ENCODE measurements at places on chromosomes 1 and 21.

GRCh38 chr1:202291001-202291400, 50.7 kb downstream of the UBE2T start:
- DNase-seq, result no peak

- no peak for DNase-seq
Observed at GRCh38 chr1:236914375-236914774, 89.9 kb downstream of the MT1HL1 start.

DNA sequence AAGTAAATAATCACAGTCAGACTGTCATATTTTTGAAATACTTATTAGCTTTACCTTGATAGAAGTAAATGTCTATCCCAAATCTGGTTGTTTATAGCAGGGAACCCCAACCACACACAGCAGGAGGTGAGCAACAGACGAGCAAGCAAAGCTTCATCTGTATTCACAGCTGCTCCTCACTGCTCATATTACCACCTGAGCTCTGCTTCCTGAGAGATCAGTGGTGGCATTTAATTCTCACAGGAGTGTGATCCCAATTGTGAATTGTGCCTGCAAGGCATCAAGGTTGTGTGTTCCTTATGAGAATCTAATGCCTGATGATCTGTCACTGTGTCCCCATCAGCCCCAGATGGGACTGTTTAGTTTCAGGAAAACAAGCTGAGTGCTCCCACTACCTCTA, 104.3 kb downstream of the GPATCH2 start:
- DNase-seq, result no peak

DNA sequence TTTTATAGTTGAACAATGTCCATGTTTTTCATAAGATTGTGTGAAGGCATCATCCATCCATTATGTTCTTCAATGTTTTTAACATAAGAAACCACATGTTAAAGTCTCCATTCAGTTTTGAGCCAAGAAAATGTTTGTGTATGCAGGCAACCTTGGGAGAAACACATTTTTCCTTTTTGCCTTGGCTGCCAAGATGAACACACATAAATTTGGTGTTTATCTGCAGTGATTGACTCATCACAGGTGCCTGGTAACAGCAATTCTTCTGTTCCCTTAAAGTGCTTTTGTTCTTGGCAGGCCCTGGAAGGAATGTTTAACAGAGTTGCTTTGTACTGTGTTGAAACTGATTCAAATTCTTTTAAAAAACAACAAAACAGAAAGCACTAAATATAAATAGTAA, 709.9 kb upstream of the ADGRL4 start:
- DNase-seq, result no peak

DNA sequence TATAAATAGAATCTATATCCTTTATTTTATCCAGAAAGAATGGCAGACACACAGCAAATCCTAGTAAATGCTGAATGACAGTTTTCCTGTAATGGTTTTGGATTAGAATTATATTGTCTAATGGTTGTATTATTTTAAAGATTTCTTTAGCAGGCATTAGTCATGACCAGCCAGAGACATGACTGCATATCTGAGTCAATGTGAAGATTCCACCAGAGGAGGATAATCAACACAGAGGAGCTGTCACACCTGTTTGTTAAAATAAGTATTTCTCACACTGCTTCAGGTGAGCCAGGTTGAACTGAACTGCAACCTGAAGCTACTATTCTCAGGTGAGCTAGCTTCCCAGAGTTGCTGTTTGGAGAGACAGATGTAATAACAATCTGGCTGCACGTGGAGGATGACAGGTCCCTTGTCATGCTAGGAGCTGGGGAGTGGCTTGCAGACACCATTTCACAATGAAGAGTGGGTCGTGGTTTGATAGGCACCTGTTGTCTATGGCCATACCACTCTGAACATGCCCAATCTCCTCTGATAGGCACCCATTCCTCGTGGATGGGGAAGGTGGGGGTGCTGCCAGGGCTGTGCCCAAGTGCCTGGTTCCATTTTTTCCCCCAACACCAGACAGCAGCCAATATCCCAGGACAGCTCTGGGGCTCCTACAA, 94.3 kb downstream of the KCNJ6 start:
- DNase-seq, result no peak

- no peak for DNase-seq
Observed at GRCh38 chr1:8718850-8719361, 98.5 kb downstream of the RERE start.

- no peak for DNase-seq
Observed at GRCh38 chr1:20194224-20194623, 7.9 kb upstream of the PLA2G2C start.

DNA sequence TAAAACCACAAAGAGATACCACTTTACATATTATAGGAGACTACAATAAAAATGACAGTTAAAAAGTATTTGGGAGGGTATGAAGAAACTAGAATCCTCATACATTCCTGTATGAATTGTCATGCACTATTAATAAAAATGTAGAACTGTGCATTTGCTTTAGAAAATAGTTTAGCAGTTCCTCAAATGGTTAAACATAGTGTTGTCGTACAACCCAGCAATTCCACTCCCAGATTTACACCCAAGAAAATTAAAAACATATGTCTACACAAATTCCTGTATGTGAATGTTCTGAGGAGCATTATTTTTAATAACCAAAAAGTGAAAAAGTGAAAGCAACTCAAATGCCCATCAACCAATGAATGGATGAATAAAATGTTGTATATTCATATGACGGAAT, 23.1 kb upstream of the PDE4B start:
- no peak for DNase-seq

DNA sequence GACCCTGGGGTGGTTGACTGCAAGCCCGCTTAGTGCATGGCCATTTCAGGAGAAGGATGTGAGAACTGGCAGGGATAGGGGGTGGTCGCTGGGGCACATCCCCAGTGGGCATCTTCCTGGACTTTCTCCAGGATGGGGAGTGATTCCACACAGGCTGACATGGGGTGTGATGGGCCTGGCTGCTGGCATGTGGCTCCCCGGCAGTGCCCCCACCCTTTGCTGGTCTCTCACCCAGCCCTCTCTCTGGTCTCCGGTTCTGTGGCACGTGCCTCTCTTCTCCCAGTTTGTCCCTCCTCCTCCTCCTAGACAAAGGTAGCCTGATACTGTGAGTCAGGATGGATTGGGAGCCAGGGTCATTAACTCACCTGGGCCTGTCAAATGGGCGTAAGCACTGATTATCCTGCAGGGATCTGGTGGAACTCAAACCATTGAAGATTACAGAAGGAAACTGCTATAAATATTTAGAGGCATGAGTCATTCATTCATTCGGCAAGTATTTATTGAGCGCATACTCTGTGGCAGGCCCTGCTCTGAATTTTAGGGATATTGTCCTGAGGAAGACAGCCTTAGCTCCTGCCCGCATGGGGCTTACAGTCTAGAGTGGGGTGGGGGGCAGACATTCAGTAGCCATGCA, 23.6 kb upstream of the EPS8L3 start:
- no peak for DNase-seq

- peak; percentile 45 for DNase-seq
Observed at GRCh38 chr1:67441183-67441582, 11.0 kb upstream of the SERBP1 start.

DNA sequence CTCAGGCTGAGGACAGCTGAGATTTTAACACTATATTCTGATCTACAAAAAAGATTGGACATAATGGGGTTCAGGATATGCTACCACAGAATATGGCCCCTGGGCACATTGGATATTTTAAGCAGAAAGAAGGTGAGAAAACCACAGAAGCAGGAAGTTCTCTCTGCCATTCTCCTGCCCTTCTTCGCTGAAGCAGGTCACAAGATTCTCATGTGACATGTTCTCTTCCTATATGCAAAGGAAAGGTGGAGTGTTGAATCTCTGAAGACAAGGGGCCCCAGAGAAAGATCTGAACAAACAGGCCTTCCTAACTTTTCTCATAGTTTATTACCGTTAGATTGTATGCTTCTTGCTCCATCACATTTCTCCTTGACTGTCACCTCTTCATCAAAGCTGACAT, 285.7 kb downstream of the S1PR1 start:
- no peak for DNase-seq

DNA sequence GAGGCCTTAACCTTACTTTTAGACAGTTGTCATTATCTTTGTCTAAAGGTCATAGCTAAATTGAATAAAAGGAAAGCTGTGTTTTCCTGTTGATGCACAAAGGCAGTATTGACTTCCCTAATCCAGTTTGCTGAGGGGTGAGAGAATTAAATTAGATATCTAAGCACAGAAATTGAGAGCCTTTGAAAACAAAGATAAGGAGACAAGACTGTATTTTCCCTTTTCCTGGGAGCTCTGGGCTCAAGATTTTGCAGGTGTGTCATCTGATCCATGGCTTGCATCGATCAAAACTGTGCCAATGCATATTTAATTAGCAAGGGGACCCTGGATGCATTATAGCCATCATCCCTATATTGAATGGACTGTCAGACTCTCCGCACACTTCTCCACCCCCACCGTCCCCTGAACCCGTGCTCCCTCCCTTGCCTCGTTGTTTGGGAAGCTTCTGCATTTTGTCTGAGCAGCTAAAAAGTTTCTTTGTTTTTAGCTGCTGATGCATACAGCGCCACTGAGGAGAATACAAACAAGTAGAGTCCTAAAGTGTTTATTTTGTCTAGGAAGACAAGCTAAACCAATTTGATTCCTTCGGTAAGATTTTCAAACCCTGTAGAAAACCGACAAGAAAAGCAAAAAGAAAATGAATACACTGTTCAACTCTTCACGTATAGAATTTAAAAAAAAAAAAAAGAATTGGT, 186.3 kb downstream of the NFIA start:
- DNase-seq, result no peak

DNA sequence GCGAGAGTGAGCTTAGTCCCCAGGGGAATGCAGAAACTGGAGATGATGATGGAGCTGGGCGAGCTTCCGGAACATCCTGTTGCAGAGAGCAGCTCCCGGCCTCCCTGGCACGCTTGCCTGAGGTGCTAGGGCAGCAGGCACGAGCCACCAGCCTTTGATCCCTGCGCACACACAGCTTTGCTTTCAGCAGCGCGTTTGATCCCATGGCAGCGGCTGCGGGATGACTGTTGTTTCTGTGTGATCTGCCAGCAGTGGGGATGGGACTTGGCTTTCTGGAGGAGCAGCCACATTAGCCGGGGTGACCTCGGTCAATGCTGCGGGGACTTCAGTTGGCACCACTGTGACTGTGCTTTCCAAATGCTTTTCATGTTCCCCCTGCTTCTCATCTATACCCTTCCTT, 193.2 kb downstream of the KAZN start:
- DNase-seq, result no peak

DNA sequence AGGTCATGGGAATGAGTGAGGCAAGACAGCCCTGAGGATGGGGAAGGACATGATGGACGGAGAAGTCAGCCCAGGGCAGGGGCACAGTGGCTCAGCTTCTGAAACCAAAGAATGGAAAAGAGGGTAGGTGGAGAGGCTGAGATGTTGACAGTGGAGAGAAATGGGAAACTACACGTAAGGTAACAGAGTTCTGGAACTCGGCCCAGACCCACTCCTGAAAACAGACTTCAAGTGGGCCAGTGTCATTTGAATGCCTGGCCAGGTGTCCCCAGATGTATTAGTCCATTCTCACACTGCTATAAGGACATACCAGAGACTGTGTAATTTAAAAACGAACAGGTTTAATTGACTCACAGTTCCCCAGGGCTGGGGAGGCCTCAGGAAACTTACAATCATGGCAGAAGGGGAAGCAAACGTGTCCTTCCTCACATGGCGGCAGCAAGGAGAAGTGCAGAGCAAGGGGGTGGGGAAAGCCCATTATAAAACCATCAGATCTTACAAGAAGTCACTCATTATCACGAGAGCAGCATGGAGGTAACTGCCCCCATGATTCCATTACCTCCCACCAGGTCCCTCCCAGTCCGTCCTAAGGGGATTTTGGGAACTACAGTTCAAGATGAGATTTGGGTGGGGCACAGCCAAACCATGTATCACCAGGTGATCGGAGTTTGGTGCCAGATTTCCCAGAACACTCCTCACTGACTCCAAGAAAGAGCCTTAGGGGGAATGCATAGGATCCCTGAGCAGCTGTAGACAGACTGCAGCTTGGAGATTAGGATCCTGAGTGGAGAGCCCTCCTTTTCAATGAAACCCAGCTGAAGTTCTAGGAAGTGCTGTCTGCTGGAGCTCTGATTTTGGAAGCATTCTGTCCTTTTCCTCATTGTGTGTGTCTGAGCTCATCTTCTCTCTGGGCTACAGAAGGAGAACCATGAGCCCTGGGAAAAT, 40.3 kb downstream of the FHAD1 start:
- no peak for DNase-seq

GRCh38 chr1:110201157-110201825, 8.8 kb upstream of the KCNC4 start:
- DNase-seq, result no peak

DNA sequence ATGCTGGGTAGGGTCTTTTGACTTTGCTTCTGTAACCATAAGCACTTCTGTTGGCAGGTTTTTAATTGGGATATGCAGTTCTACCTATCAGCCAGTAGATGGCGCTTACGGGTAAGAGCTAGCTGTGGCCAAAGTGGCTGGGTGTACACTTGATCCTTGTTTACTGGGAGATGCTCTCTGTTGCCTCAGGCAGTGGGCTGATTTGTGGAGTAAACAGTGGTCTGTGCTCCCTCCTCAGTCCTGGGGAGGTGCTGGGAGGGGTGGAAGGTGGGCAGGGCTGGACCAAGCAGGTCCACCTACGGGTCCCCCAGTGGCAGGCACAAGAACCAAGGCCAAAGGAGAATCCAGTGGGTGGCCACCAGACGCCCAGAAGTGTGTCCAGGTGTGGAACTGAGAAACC, 43.4 kb downstream of the RALGPS2 start:
- DNase-seq, result peak; percentile 9

- DNase-seq, result no peak
Observed at GRCh38 chr21:26199456-26199855, 28.9 kb upstream of the APP start.

- DNase-seq, result no peak
Observed at GRCh38 chr21:37827913-37828312, 88.3 kb downstream of the KCNJ6 start.

GRCh38 chr1:18064534-18064933, 43.1 kb upstream of the IGSF21 start:
- no peak for DNase-seq

GRCh38 chr1:113027449-113027848, 45.5 kb upstream of the LRIG2 start:
- no peak for DNase-seq

- DNase-seq, result no peak
Observed at GRCh38 chr1:52752484-52752826, 26.2 kb downstream of the ZYG11B start.

DNA sequence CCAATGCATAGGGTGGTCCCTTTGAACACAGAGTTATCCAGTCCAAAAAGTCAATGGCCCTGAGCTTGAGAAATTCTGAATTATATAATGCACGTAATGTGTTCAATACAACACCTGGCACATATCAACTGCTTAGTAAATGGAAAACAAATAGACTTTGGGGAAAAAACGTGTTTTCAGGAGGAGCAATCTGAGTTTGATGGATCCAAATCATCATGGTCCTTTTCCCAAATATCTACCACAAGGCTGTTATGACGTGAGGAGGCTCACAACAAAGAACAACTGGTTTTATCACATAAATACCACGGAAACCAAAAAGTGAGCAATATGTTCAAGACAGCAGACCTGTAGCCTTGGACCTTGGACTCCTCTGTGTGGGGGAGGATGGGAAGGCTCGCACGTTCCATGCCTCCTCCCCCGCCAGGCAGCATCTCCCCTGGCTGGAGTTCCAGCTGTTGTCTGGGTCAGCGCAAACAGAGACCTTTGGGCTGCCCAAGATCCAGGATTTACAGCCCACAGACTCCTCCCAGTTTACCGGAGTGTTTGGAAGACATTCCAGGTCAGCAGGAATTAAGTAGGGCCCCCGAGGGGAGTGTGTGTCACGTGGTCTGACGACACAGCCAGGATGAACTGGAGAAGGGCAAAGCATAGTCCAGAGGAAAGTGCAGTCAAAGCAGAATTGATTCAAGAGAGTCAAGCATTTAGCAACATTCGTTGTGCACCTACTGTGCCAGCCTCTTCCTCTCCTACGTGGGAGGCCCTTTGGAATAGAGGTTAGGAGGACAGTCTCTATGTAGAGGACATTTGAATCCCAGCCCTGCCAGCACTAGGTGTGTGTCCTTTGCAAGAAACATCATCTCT, 32.2 kb upstream of the MED18 start:
- DNase-seq, result no peak

Data from stromal cell of bone marrow (primary cell).